ENCODE measurements at places on chromosomes 13 and 19.

DNA sequence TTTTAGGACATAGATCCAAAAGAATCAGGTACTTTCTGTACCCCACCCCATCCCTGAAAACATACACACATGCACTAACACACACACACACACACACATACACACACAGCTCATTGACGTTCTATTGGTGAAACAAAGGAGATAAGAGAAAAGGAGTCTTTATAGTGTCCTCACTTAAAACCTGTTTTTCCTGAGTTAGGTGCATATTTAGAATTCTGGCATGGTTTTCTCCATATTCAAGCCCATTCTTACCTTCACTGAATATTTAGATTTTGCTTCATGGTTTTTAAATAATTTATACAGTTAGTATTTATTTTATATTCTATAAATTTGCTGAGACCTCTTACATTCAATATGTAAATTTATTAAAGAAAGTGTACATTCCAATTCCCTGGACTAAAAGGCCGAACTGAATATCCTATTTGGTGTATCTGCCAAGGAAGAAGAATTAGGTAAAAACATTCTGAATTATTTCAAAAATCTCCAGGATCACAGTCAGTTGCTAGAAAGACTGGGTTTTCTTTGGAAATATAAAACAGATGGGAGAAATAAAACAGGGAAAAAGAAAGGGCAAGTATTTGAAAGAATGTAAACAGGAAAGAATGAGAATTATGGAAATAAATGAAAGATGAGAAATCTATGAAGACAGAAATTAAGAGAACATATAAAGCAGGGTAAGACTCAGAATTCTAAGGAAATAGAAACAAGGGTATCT, 556.2 kb downstream of the KCTD12 start:
- no peak for DNase-seq

DNA sequence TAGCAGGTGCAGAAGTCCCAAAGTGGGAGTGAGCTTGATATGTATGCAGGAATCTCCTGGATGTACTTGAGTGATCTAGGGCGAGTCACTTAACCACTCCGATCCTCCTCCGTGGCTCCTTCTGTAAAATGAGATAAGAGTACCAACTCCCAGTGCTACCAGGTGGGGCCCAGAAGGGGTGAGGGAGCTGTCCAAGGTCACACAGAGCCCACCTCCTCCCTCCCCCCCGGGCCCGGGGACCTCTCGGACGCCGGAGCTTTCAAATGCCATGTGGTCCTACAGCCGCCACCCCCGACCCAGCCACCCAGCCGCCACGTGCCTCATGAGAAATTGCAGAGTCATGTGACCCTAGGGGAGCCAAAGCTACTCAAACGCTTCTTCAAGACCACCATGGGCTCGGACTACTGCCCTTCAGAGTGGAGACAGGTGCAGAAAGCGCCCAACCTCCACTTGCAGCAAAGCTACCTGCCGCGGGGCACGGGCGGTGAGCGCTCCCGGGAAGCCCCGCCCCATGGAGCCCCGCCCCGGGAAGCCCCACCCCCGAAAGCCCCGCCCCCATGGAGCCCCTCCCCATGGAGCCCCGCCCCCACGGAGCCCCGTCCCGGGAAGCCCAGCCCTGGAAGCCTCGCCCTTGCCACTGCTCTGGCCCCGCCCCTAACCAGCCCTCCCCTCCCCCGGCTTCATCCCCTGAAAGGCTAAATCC, 10.1 kb upstream of the ZNF358 start:
- no peak for DNase-seq

GRCh38 chr13:21330126-21330861, 128.8 kb downstream of the ZDHHC20 start:
- DNase-seq, result no peak

DNA sequence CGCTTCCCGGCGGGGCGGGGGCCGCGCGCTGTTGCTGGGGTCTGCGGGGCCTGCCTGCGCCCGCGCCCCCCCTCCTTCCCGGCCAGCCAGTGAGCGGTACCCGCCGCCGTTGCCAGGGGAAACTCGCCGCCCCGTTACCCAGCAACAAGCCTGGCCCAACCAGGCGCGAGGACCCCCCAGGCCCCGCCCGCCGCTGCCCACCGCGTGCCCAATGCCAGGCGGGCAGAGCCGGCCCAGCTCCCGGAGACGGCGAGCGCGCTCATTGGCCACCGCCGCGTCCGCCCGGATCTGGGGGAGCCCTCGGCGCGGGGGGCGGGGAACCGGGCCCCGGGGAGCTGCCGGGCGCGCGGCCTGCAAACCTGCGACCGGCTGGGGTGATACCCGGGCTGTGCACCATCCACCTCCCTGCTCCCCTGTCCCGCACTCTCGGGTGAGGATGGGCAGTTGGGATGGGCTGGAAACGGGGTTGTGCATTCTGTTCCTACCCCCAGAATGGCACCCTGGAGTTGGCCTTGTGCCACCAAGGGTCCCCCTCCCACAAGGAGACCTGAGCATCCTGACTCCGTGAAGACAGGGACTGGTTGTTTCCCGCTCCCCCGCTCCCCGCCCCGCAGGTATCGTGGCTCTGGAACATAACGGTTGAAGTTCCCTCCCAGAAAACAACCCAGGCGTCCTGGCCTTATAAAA, 8.8 kb upstream of the BBC3 start:
- peak; percentile 49 for DNase-seq

DNA sequence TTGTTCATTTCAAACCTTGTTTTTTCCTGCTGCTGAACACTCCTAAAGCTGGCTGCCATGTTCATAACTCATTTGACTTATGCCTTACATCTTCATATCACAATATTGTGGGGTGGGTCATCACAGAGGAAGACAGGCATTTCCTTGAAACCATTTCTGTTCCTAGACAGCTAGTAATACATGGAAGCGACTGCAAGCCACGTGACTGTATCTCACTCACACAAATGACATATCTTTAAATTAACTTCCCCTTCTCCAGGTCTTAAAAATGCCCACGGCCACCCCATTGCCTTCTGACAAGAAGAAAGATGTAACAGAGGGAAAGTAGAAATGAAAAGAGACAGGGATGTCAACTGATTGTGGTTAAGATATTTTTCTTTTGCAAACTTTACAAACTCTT, 236.8 kb downstream of the LMO7 start:
- DNase-seq, result no peak

DNA sequence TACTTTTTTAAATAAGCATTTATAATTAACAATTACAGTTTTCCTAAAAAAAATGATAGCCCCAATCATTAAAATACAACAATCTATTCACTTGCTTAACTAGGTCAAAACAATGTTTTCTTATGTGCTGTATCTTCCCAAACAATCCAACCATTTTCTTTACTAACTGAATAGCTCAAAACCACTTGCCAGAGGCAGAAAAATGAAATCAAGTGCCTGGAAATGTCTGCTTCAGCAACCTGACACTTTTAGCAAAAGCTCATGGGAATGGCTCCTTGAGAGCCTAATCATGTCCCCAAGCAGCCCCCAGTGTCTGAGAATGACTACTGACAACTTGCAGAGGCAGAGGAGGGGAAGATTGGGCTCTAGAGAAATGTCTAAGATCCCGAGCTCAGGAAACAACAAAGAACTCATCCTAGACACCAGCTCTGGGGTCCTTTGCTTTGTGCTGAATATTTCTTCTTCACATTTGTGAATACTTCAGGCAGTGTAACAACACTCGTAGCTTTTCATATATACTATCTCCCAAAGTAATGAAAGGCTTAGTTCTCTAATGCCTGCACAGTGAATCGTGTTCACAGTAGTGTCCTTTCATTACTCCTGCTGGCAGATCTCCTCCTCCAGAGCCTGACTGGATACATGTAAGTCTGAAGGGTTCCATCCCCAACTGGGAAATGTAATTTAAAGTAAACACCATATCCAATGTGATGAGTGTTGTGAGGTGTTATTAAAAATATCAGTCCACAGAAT, 280.0 kb downstream of the LHFPL6 start:
- DNase-seq, result no peak
